NCI-H446 (cell line): ENCODE measurements at places on chromosomes 3 and 15.

- no peak for DNase-seq
Observed at GRCh38 chr3:163561151-163561550, 1517.1 kb downstream of the SI start.

DNA sequence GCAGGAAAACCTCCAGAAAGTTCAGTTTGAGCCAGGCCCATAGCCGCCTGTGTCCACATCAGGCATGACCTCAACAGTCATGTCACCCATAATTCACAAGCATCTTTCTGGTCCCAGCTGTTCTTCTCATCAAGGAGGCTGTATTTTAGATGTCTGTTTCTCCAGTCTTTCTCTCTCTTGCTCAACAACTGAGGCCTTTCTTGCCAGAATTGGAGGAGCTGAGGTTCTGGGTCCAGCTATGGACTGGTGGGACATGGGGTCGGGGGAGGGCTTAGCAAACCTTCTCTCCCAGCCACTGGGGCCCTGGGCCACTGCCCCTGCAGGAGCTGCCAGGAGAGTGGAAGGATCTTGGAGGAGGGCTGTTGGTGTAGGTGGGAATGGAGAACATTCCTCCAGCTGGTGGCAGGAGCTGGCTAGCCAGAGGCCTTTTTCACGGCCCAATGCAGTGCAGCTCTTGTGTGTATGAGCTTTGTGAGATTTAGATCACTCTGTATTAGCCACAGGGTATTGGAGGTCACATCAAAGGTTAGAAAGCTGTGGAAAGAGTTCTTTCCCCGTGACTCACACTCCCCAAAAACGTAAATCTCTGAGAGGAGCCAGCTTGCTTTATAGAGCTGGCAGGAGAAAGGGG, 23.5 kb downstream of the MAGEF1 start:
- DNase-seq = no peak

DNA sequence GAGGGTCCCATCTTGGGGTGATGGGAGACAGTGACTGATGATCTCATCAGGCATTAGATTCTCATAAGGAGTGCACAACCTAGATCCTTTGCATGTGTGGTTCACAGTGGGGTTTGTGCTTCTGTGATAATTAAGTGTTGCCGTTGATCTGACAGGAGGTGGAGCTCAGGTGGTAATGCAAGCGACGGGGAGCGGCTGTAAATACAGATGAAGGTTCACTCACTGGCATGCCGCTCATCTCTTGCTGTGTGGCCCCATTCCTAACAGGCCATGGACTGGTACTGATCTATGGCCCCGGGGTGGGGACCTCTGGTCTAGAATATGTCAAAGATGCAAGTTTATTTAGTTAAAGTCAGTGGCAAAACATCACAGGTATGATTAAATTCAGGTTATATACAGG, 8.7 kb downstream of the MEF2A start:
- DNase-seq = no peak

DNA sequence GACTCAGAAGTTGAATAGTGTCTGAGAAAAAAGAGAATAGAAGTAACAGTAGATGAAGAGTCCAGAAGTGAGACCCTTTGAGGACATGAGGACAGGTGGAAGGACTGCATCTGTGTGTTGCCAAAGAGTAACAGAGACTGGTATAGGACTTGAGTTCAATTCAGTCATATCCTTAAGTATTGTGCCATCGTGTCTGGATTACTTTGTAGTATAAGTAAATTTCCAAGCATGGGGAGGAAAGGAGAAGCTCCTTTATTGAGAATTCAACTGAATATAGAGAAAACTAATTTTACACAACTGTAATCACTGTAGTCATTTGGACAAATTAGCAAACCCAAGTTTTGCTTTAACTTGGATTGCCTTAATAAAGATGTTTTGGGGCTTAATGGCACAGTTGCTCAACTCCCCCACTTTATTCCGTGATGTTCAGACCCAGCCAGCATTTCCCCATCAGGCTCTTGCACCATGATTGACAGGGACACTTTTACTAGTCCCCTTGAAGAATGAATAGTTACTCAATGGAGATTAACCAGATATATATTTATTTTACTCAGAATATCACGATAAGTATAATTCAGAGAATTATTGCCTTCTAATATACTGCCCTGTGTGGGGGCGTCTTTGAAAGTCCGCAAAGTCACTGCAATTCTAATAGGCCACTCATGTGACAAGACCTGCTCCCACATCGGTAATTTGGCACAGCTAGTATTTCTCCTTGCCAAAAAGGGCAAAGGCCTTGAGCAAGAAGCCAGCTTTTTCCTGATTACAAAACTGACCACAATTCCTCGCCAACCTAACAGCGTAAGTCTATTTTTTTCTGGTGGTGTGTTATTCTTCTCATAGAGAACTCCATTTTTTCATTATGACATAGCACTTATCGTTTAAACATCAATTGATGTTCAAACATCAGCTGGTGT, 61.3 kb downstream of the PPARG start:
- no peak for DNase-seq

- DNase-seq = no peak
Observed at GRCh38 chr3:160982491-160982890, 122.7 kb downstream of the B3GALNT1 start.

DNA sequence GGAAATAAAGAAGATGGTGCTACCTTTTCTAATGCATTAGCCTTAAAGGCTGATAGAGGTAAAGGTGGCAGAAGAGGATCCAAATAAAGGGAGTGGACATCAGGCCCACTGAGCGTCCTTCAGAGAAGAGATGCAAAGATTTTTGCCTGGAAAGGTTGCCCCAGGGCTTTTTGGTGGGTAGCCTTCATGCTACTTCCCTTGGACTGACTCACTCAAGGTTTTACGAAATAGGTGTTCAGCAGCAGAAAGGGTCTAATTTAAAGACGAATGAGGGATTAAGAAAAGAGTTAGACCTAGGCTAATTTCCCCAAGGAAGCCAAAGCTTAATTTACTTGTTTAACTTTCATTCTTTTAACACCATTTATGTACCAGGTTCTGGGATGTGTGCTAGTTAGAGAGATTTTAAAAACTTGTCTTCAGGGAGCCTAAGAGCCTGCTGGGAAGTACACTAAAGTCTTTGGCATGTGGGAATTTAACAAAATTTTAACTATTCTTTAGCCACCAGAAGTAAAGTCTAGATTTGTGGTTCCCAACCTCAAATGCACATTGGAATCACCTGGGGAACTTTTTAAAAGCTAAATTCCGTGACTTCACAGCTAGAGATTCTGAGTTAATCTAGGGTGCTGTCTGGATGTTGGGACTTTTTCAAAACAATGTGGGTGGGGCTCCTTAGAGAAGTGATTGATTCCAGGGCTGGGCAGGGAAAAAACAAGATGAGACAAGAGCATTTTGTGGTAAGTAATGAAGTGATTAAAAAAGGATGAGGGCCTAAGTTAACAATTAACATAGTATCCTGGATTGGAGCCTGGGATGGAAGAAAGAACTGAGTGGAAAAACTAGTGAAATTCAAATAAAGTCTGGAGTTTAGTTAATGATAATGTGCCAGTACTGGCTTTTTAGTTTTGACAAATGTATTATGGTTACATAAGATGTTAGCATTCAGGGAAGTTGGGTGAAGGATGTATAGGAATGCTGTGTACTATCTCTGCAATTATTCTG, 3.4 kb downstream of the IL20RB start:
- no peak for DNase-seq

DNA sequence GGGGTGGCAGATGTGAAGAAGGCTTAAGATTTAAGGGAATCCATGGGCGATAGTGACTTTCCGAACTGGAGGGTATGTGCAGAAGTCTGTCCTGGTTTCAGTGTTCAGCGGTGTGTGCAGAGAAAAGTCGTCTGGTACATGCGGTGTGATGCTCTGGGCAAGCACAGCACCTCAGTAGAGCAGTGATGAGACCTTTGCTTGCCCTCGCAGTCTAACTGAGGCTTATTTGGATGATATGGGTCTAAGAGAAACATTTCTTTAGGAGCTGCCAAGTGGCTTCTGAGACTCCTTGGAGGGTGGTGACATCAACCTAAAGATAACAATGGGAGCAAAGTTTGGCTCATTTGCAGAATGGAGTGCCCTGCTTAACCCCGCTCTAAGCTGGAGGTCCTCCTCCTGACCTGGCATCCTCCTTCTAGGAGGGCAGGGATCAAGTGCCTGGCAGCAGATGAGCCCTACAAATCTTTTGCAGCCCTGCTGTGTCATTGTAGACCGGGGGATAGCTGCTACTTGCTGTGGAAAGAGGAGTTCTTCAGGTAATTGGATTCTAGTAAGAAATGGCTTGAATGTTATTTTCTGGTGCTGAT, 228.1 kb upstream of the AZI2 start:
- no peak for DNase-seq

GRCh38 chr3:71453319-71453718, 130.2 kb downstream of the FOXP1 start:
- DNase-seq = no peak

DNA sequence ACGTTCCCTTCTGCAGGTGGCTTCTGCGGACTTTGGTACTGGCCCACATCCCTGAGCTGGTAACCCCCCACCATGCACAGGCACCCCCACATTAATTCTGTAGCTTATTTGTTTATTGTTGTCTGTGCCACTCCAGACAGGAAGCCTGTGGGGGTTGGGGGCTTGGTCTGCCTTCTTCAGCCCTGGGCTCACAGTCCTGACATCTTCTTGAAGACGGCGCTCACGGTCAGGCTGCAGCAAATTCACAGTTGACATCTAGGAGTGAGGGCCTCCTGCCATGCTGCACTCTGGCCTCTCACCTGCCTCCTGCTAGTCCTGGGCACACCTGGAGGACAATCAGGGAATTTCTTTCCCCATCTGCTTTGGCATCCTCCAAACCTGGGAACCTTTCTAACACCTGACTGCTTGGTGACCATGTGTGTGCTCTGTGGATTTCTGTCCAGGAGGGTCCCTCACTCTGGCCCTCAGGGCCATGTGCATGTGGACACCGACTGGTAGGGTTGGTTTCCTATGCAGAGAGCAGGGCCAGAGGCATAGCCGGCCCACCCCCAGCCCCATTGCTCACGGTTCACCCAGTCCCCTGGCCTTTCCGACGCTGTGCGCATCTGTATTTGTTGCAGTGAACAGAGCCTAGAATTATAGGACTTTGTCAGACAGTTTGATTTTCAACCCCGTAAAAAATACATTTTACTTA, 68.8 kb downstream of the APBA2 start:
- no peak for DNase-seq

DNA sequence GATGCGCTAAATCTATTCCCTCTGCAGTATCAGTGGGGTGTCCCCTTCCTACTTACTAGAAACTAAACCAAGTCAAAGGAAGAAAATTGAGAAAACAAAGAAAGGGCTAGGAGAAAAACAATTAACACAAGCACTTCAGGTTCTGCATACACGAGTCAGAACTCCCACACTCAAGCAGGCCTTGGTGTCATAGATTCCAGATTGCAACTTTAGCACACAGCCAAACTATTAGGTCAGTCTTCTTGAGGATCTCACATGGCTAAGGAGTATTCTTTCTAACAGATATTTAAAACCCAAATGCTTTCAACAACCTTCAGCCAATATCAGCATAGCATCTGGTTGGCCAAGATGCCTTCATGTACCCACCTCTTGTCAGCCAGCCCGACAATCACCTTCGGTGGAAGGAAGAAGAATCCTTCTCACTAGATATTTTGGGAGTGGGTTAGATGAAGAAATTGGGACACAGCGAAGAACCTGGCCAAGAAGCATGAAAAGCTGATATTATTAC, 340.0 kb downstream of the VPS13C start:
- no peak for DNase-seq

DNA sequence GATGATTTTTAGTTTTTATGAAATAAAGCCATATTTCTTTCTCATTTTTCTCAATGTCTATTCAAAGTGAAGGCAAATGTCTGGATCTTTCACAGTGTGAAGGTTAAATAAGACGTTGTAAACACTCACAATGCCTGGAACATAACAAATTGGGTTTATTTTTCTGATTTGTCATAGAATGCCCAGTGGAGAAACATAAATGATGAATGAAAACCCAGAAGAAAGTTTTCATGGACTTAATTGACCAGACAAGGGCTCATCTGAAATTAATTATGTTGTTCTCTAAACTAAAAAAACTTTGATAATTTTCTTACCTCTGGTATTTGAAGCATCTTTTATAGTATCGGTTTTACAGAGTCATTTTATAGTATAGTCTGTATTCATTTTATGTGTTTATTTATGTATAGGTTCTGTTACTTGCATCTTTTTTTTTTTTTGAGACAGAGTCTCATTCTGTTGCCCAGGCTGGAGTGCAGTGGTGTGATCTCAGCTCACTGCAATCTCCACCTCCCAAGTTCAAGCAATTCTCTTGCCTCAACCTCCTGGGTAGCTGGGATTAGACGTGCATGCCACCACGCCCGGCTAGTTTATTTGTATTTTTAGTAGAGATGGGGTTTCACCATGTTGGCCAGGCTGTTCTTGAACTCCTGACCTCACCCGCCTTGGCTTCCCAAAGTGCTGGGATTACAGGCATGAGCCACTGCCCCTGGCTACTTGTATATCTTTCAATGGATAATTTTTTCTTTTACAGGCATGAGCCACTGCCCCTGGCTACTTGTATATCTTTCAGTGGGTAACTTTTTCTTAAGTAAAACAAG, 15.1 kb upstream of the BNIP2 start:
- no peak for DNase-seq

- no peak for DNase-seq
Observed at GRCh38 chr3:158780766-158781165, 21.1 kb upstream of the MFSD1 start.

GRCh38 chr3:34237946-34238345, 439.5 kb downstream of the PDCD6IP start:
- no peak for DNase-seq

GRCh38 chr3:13288732-13289718, 131.1 kb downstream of the NUP210 start:
- DNase-seq = no peak

GRCh38 chr15:75170711-75171341, 30.9 kb upstream of the C15orf39 start:
- DNase-seq = peak; percentile 10

- no peak for DNase-seq
Observed at GRCh38 chr3:18224426-18224825, 200.7 kb downstream of the SATB1 start.

- no peak for DNase-seq
Observed at GRCh38 chr3:197292083-197292646, 6.2 kb downstream of the DLG1 start.

GRCh38 chr15:90869601-90870353, 1.4 kb downstream of the FURIN start:
- DNase-seq = no peak

GRCh38 chr3:113531826-113532697, at the start of gene SIDT1:
Gene SIDT1 (plus strand): TSS chr3:113532555. CDS start chr3:113533022, 467 bp downstream.
- DNase-seq = no peak
